ENCODE measurements at places on chromosomes 5 and 9.

- no peak for DNase-seq
Measured at GRCh38 chr5:14971873-14972272, 100.3 kb upstream of the ANKH start.

DNA sequence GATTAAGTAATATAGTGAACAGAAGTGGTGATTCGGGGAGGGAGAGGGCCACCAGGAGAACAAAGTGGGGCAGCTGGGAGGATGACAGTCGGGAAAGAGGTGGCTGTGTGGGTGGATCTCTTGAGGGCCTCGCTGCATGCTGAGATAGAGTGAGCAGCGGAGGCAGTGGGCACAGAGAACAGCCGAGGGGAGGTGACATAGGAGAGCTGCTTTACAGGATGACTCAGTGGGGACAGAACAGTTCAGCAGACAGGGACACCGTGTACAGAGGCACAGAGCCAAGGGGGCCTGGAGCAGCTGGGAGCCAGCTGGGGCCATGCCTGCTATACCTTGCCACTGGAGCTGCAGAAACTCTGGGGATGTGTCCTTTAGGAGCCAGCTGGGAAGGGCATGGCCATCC lies 273.9 kb downstream of the GADD45G start:
- DNase-seq: no peak

GRCh38 chr5:119083679-119084078 lies 12.8 kb downstream of the DMXL1 start:
- DNase-seq: no peak

DNA sequence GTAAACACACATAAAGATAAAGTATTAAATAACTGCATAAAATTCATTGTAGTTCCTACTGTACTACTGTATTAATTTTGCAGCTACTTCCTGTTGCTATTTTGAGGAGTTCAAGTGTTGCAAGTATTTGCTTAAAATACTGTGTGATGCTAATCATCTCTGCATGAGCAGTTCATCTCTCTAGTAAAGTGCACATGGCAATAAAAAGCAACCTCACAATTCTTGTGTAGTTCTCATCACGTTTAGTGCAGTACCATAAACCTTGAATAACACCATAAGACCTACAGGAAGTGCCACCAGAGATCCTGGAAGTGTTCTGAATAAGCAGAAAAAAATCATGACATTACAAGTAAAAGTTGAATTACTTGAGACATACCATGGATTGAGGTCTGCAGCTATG lies 34.6 kb downstream of the CPLANE1 start:
- no peak for DNase-seq

DNA sequence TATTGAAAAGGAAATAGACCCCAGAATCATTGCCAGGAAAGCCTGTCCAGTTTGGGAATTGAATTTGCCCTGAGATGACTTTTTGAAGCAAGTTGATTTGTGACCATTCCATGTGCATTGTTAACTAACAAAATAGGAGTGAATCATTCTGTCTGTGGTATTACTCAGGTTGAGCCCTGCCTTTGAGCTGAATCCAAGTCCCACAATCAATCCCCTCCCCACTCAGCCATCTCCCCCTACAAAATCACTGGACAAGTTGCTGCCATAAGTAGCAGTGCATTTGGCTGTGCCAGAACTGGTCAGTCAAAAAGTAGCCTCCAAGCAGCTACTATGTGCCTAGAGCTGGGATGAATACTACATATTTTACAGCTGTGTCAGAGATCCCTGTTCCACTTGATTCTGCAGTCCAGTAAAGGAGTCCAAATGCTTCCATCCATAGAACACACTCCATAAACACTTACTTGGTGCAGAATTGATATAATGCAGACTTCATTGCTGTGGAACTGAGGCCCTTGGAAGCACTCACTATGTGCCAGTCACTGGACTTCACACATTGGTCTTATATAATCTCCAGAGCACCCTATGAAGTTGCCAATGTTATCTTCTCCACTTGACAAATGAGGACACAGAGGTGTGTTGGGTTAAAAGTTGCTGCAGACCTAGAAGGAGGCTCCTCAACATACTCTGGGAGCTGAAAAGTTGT lies 96.1 kb downstream of the ZNF462 start:
- no peak for DNase-seq

All from muscle of arm (tissue), 14 donors.